ENCODE measurements at places on chromosomes 7 and 10. TPM values are rescaled to one million over a fixed set of nuclear protein-coding genes. Genes with fewer than 3 reads are reported as not detected.

GIMAP2 gene
- total RNA-seq: 114 TPM

DYDC2 gene
- not detected for total RNA-seq

SPACDR gene
- total RNA-seq: 2.3 TPM

SLC13A1 gene
- total RNA-seq: not detected

ZNF282 gene
- 25.2 TPM for total RNA-seq

CSTF2T gene
- total RNA-seq: 44.3 TPM

Measured in activated naive CD4-positive, alpha-beta T cell treated with anti-CD3 and anti-CD28 coated beads, Interleukin-2, amount 10 ng/mL, durations not matched to agents 5 hours and 36 hours (primary cell).